ENCODE measurements at places on chromosomes 2 and 18. TPM values are rescaled to one million over a fixed set of nuclear protein-coding genes. Genes with fewer than 3 reads are reported as not detected.

GCG gene
- not detected for total RNA-seq

DNA sequence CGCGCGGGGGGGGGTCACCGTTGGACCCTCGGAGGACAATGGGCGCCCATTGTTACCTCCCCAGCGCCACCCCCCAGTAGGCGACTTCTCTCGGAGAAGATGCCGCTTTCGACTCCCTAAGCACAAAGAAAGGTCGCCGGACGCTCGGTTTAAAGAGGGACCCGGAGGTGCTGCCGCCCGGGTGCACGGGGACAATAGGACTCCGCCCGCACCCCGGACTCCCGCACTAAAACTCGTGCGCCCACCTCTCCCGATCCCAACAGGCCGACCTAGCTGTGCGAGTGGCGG is 318 bp upstream of the CDC42EP3 start:
- no peak for DNase-seq

- no peak for DNase-seq
Measured at GRCh38 chr2:101016-101415, 54.7 kb upstream of the FAM110C start.

- peak; percentile 49 for DNase-seq
Measured at GRCh38 chr2:3785220-3785889, 82.0 kb downstream of the DCDC2C start.

DNA sequence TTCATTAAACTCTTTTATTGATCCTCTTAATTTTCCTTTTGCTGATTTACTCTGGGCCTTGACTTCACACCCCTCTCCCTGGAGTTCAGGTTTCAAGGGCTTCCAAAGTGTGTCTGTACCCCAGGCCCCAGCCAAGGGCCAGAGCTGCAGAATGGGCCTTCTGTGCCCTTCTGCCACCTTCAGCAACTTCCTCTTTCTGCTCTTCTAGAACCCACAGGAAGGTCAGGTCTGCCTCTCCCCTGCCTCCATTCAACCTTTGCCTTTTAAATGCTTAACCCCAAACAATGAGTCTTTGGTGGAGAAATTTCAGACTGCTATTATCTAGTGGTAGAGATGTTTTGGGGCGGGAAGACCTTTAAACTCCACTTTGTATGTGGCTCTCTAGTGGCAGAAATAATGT is 63.1 kb downstream of the TSN start:
- no peak for DNase-seq

DNA sequence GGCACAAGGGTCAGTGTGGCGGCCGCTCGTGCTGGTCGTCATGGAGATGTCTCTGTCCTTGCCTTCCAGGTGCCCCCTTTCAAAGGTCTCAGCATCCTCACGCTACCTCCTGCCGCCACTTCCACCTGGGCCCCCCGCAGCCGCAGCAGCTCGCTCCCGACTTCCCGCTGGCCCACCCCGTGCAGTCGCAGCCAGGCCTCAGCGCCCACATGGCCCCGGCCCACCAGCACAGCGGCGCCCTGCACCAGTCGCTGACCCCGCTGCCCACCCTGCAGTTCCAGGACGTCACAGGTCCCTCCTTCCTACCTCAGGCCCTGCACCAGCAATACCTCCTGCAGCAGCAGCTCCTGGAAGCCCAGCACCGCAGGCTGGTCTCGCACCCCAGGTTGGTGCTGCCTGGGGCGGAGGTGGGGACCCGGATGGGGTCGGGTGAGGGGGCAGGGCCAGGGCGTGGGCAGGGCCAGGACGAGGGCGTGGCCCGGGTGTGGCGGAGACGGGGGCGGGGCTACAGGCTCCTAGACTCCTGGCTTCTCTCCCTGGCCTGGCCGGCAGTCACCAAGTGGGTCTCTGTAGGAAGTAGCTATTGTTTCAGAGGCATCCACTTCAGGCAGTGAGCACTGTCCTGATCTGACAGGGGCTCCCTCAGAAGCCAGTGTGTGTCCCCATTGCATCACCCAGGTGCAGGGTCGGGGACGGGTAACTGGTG is 223.7 kb downstream of the LOXHD1 start:
- no peak for DNase-seq

DNA sequence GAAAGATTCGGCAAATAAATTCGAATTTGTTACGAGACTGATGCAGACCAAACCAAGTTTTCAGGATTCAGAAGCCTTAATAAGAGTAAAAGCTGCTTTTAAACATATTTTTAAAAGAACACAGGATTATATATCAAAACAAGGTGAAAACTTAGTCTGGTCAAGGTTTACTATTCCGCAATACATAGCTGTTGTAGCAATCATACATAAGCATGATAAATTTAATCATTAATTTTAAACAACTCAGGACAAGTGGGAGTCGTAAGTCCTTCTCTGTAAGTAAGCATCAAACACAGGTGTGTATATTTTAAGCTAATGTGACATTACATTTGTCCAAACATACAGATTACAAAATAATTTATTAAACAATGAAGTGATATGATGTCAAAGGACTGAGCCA is 57.7 kb downstream of the PUM2 start:
- no peak for DNase-seq

RGPD6 gene
- 15.5 TPM for total RNA-seq

- no peak for DNase-seq
Measured at GRCh38 chr2:20425371-20425881, 21.4 kb upstream of the RHOB start.

GRCh38 chr2:203683932-203684556 is 22.4 kb upstream of the CD28 start:
- peak; percentile 99 for DNase-seq

ELP2 gene
- total RNA-seq, result 72.9 TPM
